ENCODE measurements at places on chromosomes 16 and 17.

- no peak for DNase-seq
Observed at GRCh38 chr16:22262460-22262859, 34.7 kb upstream of the POLR3E start.

GRCh38 chr16:14564323-14564722 lies 65.7 kb downstream of the PARN start:
- DNase-seq, result no peak

GRCh38 chr17:65231662-65232335 lies 94.6 kb downstream of the RGS9 start:
- peak; percentile 64 for DNase-seq

- no peak for DNase-seq
Observed at GRCh38 chr16:56382901-56383355, 42.4 kb downstream of the AMFR start.

GRCh38 chr16:14372471-14372870 lies 257.6 kb downstream of the PARN start:
- DNase-seq, result no peak

- DNase-seq, result peak; percentile 57
Observed at GRCh38 chr17:68461122-68461539, 3.8 kb upstream of the WIPI1 start.

DNA sequence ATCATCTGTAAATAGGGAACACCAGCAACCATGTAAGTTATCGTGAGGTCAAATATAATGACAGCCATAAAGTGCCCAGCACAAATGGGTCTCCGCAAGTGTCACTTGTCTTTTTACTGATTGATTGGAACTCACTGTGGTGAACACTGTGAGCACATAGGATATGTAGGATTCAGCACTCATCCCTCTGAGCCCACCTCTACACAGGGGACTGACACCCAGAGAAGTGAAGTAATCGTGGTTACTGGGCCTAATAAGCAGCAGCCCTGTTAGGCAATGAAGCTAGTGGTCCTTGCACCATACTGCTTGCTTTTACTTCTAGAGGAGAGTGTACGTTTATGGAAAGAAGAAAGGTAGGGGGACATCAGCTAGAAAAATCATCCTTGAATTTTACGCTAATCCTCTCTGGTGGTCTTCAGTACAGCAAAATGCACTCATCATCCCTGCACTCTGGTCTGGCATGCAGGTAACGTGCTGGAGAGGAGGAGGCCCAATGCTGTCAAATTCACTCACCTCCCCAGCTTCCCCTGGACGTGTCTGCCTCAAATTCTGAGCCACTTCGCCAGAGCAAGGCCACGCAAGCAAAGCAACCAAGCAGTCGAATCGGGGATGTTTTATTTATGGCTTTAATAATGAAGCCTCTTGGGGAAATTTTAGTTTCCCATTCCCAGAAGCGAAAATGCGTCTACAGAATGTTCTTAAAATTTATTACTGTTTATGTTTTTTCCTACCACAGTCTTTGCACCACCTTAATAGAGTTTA lies 74.7 kb downstream of the YPEL2 start:
- peak; percentile 5 for DNase-seq
